SJSA1 (cell line): ENCODE measurements at places on chromosomes 13 and 19. TPM values are rescaled to one million over a fixed set of nuclear protein-coding genes. Genes with fewer than 3 reads are reported as not detected.

The HS6ST3 gene
- total RNA-seq: 0.03 TPM in 1 of 2 replicates, not detected in the other

The PSG7 gene
- not detected in 2 replicates for total RNA-seq

The MEIS3 gene
- 25.0 and 50.8 TPM in 2 replicates for total RNA-seq

The NBEA gene
- total RNA-seq: 1.6 TPM in 2 replicates

GRCh38 chr19:50501186-50501567 is 9.8 kb downstream of the JOSD2 start:
- H3K36me3 ChIP-seq: no peaks in the 10 kb centered on the region
- H3K27me3 ChIP-seq: no peaks in the 10 kb centered on the region; the same call in 1 of the 2 replicates
- H3K4me1 ChIP-seq: no peaks in the 10 kb centered on the region
- no peak overlapping the region for H3K27ac ChIP-seq
- DNase-seq: no peak

- DNase-seq: no peak
- no peaks in the 10 kb centered on the region for H3K4me1 ChIP-seq
- no peak overlapping the region for H3K4me3 ChIP-seq
- H3K27ac ChIP-seq: no peak overlapping the region
- no peaks in the 10 kb centered on the region for H3K36me3 ChIP-seq
- peaks cover 7% of the 10 kb centered on the region; the same call in 1 of the 2 replicates for H3K27me3 ChIP-seq
These were observed 119.2 kb upstream of the ABCC4 start for GRCh38 chr13:95420501-95420900.

GRCh38 chr19:16025108-16026101 is 50.9 kb upstream of the TPM4 start:
- no peak overlapping the region for H3K27ac ChIP-seq
- H3K4me1 ChIP-seq: no peaks in the 10 kb centered on the region
- DNase-seq: peak; percentile 40
- H3K27me3 ChIP-seq: no peaks in the 10 kb centered on the region

- no peak overlapping the region for H3K27ac ChIP-seq
- H3K4me3 ChIP-seq: no peak overlapping the region
- no peaks in the 10 kb centered on the region for H3K4me1 ChIP-seq
These were observed 162.4 kb downstream of the PCDH20 start for GRCh38 chr13:61253105-61253877.

DNA sequence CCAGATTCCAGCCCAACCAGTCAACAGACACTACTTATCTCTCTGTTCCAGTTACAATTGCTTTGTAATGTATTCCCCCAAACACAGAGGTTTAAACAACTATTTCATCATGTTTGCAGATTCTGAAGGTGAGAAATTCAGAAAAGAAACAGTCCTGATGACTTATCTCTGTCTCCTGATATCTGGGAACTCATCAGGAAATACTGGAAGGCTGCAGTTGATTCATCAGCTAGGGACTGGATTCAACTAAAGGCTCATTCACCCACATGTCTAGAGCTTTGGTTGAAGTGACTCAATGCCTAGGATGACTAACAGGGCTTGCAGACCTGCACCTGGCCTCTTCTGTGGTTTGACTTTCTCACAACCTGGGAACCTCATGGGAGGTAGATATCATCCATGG is 56.6 kb upstream of the GPC6 start:
- no peak overlapping the region for H3K27ac ChIP-seq
- no peaks in the 10 kb centered on the region for H3K36me3 ChIP-seq
- H3K27me3 ChIP-seq: 0 out of 2 replicates have a peak, but pooled peaks cover under 1% of the 10 kb centered on the region
- H3K4me1 ChIP-seq: no peaks in the 10 kb centered on the region

GRCh38 chr19:32630338-32630737 is 44.6 kb downstream of the ANKRD27 start:
- H3K4me3 ChIP-seq: no peak overlapping the region
- peaks cover 25% of the 10 kb centered on the region for H3K36me3 ChIP-seq
- H3K27me3 ChIP-seq: no peaks in the 10 kb centered on the region
- no peak overlapping the region for H3K27ac ChIP-seq

- H3K4me3 ChIP-seq: no peak overlapping the region
- DNase-seq: no peak
- H3K27me3 ChIP-seq: no peaks in the 10 kb centered on the region
- peaks cover 10% of the 10 kb centered on the region for H3K4me1 ChIP-seq
- no peaks in the 10 kb centered on the region for H3K36me3 ChIP-seq
These were observed 203.9 kb downstream of the SHISA2 start for GRCh38 chr13:25847635-25848626.
